ENCODE measurements at places on chromosomes 3 and 15. TPM values are rescaled to one million over a fixed set of nuclear protein-coding genes. Genes with fewer than 3 reads are reported as not detected.

SERINC4 gene
- not detected for polyA plus RNA-seq

OR4F15 gene
- not detected for polyA plus RNA-seq

XXYLT1 gene
- 3.7 TPM for polyA plus RNA-seq

MOBP gene
- 2.7 TPM for polyA plus RNA-seq

CCDC12 gene
- polyA plus RNA-seq, result 33.3 TPM

ANKRD28 gene
- polyA plus RNA-seq, result 16.2 TPM

NSUN3 gene
- 14.7 TPM for polyA plus RNA-seq

CEP70 gene
- 23.7 TPM for polyA plus RNA-seq

LRRIQ4 gene
- polyA plus RNA-seq, result not detected

PAK6 gene
- polyA plus RNA-seq, result not detected

DOCK3 gene
- polyA plus RNA-seq, result 8.6 TPM

PPARG gene
- not detected for polyA plus RNA-seq

MEGF11 gene
- polyA plus RNA-seq, result 1.1 TPM

DNASE1L3 gene
- polyA plus RNA-seq, result not detected

DUOX1 gene
- polyA plus RNA-seq, result not detected

PATL2 gene
- not detected for polyA plus RNA-seq

TJP1 gene
- polyA plus RNA-seq, result 15.6 TPM

All from Purkinje cell (primary cell).